ENCODE measurements at places on chromosomes 16 and 17.

GRCh38 chr16:80619824-80620223, 79.0 kb downstream of the DYNLRB2 start:
- no peak for DNase-seq

GRCh38 chr17:79468183-79468944, 142.5 kb downstream of the RBFOX3 start:
- no peak for DNase-seq

DNA sequence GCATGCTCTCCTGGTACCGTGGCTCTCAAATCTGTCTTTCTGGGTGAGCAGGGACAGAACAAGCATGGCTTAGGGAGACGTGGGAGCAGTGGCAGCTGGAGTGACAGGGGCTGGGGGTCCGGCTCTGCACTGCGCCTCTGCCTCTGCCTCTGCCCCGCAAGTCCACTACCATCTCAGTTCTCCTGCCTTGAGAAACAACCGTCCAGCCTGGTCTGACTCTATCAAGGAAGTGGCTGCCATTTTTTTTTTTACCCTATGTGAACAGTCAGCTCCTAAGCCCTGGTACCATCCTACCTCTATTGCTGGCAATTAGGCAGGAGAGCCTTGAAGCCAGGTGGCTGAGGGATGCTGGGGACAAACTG, 16.1 kb downstream of the HIC1 start:
- DNase-seq: no peak

- DNase-seq: no peak
Observed at GRCh38 chr17:81387100-81388090, 7.9 kb upstream of the BAHCC1 start.

GRCh38 chr17:7851438-7852261, 3.2 kb upstream of the TMEM88 start:
- no peak for DNase-seq

All from HL-60 (cell line).